PC-9 (cell line): ENCODE measurements at places on chromosomes 16 and 17. TPM values are rescaled to one million over a fixed set of nuclear protein-coding genes. Genes with fewer than 3 reads are reported as not detected.

FOXC2 gene
- total RNA-seq: not detected in 2 replicates

ADAD2 gene
- total RNA-seq: not detected in 2 replicates

ZP2 gene
- total RNA-seq: not detected in 2 replicates

TP53TG3B gene
- total RNA-seq: not detected in 2 replicates

CACNG5 gene
- total RNA-seq: not detected in 2 replicates
